ENCODE measurements at places on chromosomes 3 and 15.

DNA sequence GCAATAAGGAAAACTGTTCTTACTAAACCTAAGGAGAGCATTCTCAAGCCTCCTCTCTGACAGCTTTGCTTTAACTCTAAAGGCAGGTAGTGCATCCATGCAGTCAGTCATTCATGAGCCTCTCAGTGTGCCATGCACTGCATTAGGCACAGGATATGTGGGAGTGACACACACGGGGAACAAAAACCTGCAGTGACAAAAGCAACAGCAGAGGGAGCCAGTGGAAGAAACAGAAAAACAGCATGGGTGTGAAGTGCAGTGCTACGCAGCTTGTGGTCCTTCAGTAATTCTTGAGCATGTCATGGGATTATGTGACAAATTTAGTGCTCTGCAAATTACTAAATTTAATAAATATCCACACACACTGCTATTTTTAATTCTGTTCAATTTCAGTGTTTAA lies 230.7 kb downstream of the BBX start:
- no peak for DNase-seq
- no peak overlapping the region for H3K27ac ChIP-seq
- H3K4me1 ChIP-seq = no peaks in the 10 kb centered on the region
- no peak overlapping the region for H3K4me3 ChIP-seq

DNA sequence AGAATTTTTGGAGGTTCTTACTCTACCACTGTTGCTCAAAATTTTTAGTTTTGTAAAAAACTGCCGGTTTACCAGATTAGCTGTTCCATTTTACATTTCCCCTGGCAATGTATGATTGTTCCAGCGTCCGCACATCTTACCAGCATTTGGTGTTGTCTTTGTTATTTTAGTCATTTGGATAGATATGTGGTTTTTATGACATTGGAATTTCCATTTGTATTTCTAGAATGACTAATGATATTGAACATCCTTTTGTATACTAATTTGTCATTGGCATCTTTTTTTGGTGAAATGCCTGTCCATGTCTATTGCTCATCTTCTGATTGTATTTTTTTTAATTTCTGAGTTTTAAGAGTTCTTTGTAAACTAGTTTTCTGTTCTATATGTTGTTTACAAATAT lies 28.5 kb downstream of the LRRC28 start:
- H3K4me3 ChIP-seq = no peak overlapping the region
- DNase-seq = no peak
- H3K36me3 ChIP-seq = no peaks in the 10 kb centered on the region
- H3K27me3 ChIP-seq = no peaks in the 10 kb centered on the region
- no peaks in the 10 kb centered on the region for H3K4me1 ChIP-seq

GRCh38 chr3:52290596-52291507 lies 3.2 kb downstream of the GLYCTK start:
- H3K36me3 ChIP-seq = peaks cover 22% of the 10 kb centered on the region
- no peak overlapping the region for H3K4me3 ChIP-seq
- no peak for DNase-seq
- peaks cover 31% of the 10 kb centered on the region for H3K4me1 ChIP-seq

- peaks cover 28% of the 10 kb centered on the region for H3K4me1 ChIP-seq
- H3K36me3 ChIP-seq = peaks cover 22% of the 10 kb centered on the region
Measured at GRCh38 chr3:52291508-52292181, 4.0 kb downstream of the GLYCTK start.

DNA sequence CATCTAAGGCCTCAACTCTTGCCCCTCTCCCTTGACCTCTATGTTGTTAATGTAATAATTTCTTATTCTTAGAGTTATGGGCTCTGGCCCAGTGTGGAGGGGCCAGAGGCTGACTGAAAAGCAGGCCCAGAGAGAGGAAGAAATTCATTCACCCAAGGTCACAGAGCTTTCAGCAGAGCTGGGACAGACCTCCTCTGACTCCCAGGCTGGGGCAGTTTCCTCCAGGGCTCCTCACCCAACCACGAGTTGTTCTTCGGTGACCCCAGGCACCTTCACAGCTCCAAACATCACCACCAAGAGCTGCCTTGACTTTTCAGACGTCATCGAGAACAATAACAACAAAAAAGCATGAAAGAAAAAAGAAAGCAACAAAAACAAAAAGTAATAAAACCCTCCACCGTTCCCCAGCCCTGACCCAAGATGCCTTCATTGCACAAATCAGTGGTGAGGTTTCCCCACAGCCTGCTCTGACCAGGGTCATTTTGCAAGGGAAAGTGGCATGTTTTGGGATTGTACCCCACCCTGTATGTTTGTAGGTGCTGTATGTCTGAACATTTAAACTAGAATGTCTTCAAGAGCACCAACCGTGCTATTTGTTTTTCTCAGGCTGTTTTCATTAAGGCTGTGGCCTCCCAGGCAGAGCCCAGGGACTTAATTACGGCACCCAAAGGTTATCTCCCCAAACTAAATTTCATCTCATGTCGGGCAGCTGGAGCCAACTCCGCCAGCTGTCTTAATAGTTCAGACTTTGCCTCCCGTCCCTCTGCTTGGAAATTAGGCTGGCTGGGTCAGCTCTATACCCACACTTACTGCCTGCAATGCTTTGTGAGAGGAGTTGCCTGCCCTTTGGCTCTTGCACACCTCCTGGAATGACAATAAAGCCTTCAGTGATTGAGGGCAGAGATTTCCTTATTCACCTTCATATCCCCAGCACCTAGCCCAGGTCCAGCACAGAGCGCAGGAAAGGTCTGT lies 173.8 kb downstream of the RPLP1 start:
- no peak for DNase-seq
- no peaks in the 10 kb centered on the region for H3K27me3 ChIP-seq
- H3K4me3 ChIP-seq = no peak overlapping the region
- no peaks in the 10 kb centered on the region for H3K36me3 ChIP-seq
- H3K27ac ChIP-seq = no peak overlapping the region

DNA sequence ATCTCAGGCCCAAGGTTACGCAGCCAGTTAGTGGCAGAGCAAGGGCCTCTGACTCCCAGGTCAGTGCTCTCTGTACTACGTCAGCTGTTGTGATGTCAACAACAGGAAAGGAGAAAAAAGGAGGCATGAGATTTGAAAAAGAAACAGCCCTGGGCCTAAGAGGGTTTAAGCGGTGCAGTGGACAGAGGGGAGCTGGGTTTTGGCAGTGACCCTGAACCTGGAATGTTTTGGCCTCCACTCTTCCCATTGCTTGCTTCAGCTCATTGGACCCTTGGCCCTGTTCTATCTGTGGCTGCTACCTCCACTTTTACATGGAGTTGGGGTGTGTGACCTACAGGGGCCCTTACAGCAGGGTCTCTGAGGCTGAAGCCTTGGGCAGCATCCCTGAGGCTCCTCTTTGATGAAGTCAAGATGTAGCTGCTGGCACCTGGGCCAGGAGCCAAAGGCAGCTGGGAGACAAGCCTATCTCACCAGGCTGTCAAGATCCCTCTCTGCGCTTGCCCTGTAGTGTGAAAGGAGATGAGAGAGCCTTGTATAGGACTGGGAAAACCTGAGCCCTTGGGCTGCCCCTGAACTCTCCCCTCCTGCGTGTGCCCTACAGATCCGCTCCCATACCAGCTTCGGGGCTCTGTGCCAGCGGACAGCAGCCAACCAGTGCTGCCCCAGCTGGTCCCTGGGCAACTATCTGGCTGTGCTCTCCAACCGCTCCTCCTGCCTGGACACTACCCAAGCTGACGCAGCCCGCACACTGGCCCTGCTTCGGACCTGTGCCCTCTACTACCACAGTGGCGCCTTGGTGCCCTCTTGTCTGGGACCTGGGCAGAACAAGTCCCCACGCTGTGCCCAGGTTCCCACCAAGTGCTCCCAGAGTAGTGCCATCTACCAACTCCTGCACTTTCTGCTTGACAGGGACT lies 8.7 kb downstream of the DISP2 start:
- H3K36me3 ChIP-seq = no peaks in the 10 kb centered on the region
- peak overlapping the region; percentile 66 for H3K4me3 ChIP-seq
- DNase-seq = no peak
- H3K27me3 ChIP-seq = no peaks in the 10 kb centered on the region
- peaks cover 29% of the 10 kb centered on the region for H3K4me1 ChIP-seq
- H3K27ac ChIP-seq = no peak overlapping the region

DNA sequence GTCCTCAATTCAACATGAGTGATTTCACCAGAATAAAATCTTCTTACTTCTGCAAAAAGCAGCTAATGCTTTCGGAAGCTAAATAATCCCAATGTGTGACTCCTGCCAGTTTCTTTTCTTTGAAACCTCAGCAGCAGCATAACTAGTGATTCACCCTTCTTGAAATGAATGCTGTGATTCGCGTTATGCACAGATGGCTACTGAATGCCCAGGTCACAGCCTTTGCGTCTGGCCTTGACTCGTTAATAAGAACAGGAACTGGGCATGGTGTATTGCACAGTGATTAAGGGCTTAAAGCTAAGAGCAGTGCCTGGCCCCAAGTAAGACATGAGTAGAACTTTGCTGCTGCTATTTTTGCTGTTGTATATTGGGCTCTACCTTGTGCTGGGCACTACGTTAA lies 19.0 kb downstream of the CGNL1 start:
- no peaks in the 10 kb centered on the region for H3K27me3 ChIP-seq
- no peaks in the 10 kb centered on the region for H3K4me1 ChIP-seq
- H3K27ac ChIP-seq = no peak overlapping the region
- H3K36me3 ChIP-seq = no peaks in the 10 kb centered on the region
- H3K4me3 ChIP-seq = no peak overlapping the region
